ENCODE measurements at places on chromosomes 5 and 9.
A peak's percentile ranks its signal among the peaks of the same experiment; 100 is the strongest.

DNA sequence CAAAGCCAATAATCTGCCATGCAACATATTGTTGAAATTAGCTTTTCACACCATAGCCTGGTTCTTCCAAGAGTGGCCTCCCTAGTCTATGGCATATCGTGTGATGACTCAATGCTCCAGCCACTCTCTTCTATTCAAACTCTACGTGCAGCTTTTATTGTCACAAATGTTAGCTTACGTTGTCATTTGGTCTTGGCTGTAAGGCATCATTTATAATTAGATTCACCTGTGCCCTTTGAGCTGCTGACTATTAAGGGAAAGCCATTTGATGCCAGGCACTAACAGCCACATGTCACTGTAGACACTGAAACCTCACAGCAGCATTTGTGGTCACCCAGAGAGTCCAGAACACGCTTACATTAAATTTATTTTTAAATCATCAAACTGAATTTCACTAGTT is 66.8 kb downstream of the APBA1 start:
- DNase-seq: no peak

GRCh38 chr5:147479444-147479843 is 30.4 kb downstream of the DPYSL3 start:
- no peak for DNase-seq

DNA sequence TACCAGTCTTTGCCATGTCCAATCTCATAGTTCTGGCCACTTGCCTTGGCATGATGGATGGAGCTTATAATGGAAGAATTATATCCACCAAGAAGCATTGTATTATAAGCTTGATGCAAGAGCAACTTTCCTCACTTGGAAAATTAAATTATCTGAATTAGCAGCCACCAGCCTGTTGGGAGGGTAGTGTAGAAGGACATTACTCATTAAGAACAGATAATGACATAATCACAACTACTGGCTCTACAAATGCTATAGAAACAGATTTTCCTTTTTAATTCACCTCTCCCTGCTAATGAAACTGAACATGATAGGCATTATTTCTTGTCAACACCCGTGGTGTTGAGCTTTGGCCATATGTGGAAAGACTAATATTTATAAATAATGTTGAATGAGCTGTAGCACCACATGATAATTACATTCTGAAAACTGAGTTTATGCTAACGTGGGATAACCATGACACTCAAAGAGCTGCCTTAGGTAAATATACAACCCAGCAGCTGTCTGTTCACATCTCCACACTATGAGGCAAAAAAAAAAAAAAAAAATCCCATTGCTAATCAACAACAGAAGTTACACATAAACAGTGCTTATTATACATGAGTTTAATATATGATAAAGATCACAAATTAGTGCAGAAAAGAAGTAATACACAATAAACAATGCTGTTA is 48.1 kb upstream of the NR4A3 start:
- DNase-seq: no peak

DNA sequence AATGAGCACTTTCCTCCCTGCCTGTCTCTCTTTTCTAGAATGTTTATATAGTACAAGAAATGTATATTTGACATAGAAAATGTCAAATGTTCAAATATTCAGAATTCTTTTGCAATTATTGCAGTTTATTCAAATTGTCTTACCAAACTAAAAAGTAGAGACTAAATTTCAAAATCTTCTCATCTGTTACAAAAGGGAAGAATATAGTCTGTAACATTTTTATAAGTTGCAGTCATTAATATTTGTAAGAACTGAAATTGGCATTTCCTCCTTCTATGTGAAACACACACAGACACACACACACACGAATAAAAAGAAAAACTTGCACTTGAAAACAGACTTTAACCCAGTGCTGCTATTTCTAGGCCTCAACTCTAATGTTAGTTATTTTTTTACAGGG is 56.4 kb downstream of the NR3C1 start:
- no peak for DNase-seq

GRCh38 chr9:124863371-124863871 is 1.5 kb downstream of the ARPC5L start:
- peak; percentile 35 for DNase-seq
